Glutamatergic neuron (in vitro differentiated cells): ENCODE measurements at places on chromosomes 16 and 17.

- H3K36me3 ChIP-seq, result peaks cover 4% of the 10 kb centered on the region
- peaks cover 36% of the 10 kb centered on the region for H3K4me1 ChIP-seq
- peak; percentile 55 for DNase-seq
- peak overlapping the region; percentile 74 for H3K27ac ChIP-seq
- H3K4me3 ChIP-seq, result peak overlapping the region; percentile 9
Measured at GRCh38 chr16:69143116-69143515, 10.7 kb downstream of the UTP4 start.

DNA sequence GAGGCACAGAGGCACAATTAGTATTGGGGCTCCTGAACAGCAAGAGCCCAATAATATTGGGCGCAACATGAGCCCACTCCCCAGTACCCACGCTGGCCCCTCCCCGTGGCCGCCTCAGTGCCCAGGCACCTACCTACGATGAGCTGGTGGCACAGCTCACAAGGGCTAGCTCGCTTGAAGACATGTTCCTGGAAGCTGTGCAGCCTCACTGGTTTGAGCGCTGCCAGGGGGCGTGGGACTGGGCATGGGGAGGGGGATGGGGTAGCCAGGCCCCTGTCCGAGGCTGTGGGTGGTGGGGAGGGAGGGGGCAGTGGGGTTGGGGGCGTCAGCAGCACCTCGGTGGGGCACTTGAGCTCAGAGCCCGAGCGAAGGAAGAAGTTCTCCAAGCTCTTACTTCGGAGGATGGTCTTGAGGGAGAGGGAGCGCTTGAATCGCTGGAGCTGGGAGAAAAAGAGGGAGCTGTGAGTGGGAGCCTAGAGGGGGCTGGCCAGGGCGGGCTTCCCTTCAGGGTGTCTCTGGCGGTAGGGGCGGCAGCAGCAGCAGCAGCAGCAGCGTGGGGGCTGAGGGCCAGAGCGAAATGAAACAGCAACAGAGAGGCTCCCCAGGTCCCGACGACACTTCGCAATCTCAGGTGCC, 7.9 kb downstream of the STAC2 start:
- no peak overlapping the region for H3K4me3 ChIP-seq
- peaks cover 9% of the 10 kb centered on the region for H3K27me3 ChIP-seq
- no peaks in the 10 kb centered on the region for H3K36me3 ChIP-seq
- no peak for DNase-seq
- no peak overlapping the region for H3K27ac ChIP-seq

- no peak overlapping the region for H3K27ac ChIP-seq
- no peaks in the 10 kb centered on the region for H3K4me1 ChIP-seq
- H3K36me3 ChIP-seq, result peaks cover 3% of the 10 kb centered on the region
- peaks cover 2% of the 10 kb centered on the region for H3K27me3 ChIP-seq
- no peak overlapping the region for H3K4me3 ChIP-seq
Measured at GRCh38 chr16:30728899-30729672, 19.1 kb upstream of the PHKG2 start.

DNA sequence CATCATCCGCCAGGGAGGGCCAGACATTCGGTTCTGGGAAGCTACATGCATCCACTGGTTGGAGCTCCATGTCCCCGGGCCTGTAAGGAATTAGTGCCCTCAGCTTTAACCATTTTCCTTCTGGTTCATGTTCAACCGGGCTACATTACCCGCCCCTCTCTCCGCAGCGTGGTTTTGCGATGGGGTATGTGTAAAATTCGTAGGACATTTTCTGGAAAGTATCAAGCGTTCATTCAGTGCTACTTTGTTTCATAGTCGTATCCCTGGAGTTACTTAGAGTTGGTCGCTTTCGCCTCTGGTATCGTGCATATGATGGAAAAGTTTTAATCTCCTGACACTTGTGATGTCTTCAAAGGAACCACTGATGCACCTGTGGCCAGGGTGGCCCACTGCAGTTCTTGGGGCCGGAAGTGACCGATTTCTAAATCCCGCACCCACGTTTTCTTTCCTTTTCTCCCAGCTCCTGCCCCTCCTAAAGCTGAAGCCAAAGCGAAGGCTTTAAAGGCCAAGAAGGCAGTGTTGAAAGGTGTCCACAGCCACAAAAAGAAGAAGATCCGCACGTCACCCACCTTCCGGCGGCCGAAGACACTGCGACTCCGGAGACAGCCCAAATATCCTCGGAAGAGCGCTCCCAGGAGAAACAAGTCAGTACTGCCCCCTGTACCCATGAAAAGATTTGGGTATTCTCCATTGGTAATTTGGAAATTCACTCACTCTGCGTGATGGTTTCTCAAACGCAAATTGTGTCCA, 637 bp downstream of the RPL23A start:
- peak overlapping the region; percentile 98 for H3K4me3 ChIP-seq
- no peak for DNase-seq

DNA sequence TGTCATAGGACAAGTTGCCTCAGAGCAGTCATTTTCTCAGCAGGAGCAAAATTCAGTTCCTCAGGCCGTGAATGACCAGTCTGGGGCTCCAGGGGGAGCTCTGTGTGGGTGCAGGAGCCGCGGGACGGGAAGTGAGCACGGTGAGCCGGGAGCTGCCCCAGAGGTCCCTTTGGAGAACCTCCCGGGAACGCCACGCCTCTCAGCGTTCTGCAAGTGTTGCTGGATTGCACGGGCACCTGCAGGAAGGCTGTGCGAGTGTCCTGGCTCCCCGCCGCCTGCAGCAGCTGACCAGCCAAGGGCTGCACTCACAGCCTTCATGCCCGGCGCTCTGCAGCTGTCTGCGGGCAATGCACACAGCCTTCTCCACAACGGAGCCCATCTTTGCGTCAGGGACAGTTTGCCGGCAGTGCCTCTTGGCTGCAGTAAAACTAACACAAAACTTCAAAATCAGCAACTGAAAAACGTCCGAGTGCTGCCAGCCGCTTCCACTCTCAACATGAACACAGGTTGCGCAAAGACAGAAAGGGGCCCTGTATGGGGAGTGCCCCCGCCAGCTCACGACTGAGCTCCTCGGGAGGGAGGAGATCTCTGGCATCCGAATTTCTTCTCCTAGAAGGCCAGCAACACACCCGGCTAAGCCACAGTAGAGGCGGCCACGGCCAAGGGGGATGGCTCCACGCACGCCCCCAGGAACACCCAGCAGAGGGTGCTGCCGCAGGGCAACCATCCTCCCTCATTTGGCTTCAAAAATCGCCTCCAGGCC, 16.0 kb downstream of the NDUFAF8 start:
- no peaks in the 10 kb centered on the region for H3K36me3 ChIP-seq
- peaks cover 34% of the 10 kb centered on the region for H3K4me1 ChIP-seq
- peak; percentile 73 for DNase-seq
- peak overlapping the region; percentile 50 for H3K4me3 ChIP-seq
- peaks cover 26% of the 10 kb centered on the region for H3K27me3 ChIP-seq

- peaks cover 3% of the 10 kb centered on the region for H3K27me3 ChIP-seq
- H3K4me1 ChIP-seq, result peaks cover 10% of the 10 kb centered on the region
- H3K4me3 ChIP-seq, result no peak overlapping the region
- no peak for DNase-seq
- H3K36me3 ChIP-seq, result peaks cover 11% of the 10 kb centered on the region
Measured at GRCh38 chr17:79341222-79341780, 266.7 kb downstream of the ENGASE start.
